RWPE2 (cell line): ENCODE measurements at places on chromosomes 12 and 14.

GRCh38 chr12:91249054-91249453, 66.4 kb upstream of the DCN start:
- no peak for DNase-seq
- H3K27me3 ChIP-seq = peaks cover 5% of the 10 kb centered on the region
- no peaks in the 10 kb centered on the region for H3K36me3 ChIP-seq
- no peak overlapping the region for H3K27ac ChIP-seq
- H3K4me3 ChIP-seq = no peak overlapping the region

GRCh38 chr12:116592731-116593130, 33.5 kb downstream of the MAP1LC3B2 start:
- no peak for DNase-seq
- H3K36me3 ChIP-seq = no peaks in the 10 kb centered on the region
- no peak overlapping the region for H3K27ac ChIP-seq
- H3K4me3 ChIP-seq = no peak overlapping the region
- no peaks in the 10 kb centered on the region for H3K27me3 ChIP-seq

DNA sequence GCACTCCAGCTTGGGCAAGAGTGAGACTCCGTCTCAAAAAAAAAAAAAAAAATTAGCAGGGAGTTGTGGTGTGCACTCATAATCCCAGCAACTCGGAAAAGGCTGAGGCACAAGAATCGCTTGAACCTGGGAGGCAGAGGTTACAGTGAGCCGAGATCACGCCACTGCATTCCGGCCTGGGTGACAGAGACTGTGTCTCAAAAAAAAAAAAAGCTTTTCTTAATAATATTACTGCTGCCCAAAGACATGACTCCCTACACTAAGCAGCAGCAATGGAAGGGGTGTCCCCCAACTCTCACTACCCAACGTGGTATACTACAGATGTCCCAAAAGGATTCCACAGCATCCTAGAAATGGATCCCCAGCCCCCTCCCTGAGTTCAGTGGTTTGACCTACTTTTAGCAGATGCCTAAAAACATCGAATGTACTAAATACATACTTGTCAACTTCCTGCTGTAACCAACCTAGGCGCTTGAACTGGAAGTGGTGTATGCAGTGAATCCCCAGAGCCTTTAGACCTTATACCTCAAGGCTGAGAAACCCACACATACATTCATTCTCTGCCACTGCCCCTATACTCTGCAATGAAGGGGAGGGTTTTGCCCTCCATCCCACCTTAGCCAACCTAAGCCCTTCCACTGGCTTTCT, 8.5 kb upstream of the FKBP11 start:
- H3K27me3 ChIP-seq = no peaks in the 10 kb centered on the region
- H3K4me3 ChIP-seq = no peak overlapping the region
- no peak overlapping the region for H3K27ac ChIP-seq
- H3K4me1 ChIP-seq = no peaks in the 10 kb centered on the region

GRCh38 chr12:122006186-122006926, 15.3 kb upstream of the BCL7A start:
- H3K4me1 ChIP-seq = peaks cover 4% of the 10 kb centered on the region
- H3K27ac ChIP-seq = no peak overlapping the region
- no peaks in the 10 kb centered on the region for H3K36me3 ChIP-seq
- H3K27me3 ChIP-seq = no peaks in the 10 kb centered on the region
- no peak for DNase-seq
